Activated CD4-positive, alpha-beta memory T cell treated with anti-CD3 and anti-CD28 coated beads, Interleukin-2, amount 10 ng/mL, durations not matched to agents 7 days and 5 days (primary cell): ENCODE measurements at places on chromosomes 11 and 22. TPM values are rescaled to one million over a fixed set of nuclear protein-coding genes. Genes with fewer than 3 reads are reported as not detected.
A peak's percentile ranks its signal among the peaks of the same experiment; 100 is the strongest.

KCTD14 gene
- 0.15 TPM for total RNA-seq

DNA sequence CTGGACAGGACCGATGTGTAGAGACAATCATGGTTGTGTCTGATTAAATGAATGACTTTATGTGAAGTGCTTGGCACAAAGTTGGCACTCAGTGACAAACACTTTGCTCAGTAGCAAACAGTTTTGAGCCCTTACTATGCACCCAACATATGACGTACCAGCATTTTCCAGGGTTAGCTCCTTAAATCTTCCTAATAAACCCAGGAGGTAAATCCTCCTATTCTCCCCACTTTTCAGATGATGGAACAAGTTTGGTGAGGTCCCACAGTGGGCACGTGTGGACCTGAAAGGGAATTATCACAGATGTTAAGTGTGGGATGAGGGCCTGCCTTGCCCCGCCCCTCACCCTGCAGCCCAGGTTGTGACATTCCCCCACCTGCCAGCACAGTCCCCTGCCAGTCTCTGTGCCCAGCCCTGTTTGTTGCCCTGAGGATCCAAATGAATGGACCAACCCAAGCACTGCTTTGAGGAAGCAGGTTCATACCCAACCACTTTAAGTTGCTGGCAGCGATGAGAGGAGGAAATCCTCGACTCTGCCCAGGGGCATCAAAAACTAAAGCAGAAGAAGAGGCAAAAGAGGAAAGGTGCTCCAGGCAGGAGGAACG, 6.6 kb upstream of the CARD10 start:
- H3K27ac ChIP-seq = no peak overlapping the region
- no peak overlapping the region for H3K4me3 ChIP-seq
- peaks cover 36% of the 10 kb centered on the region for H3K27me3 ChIP-seq
- DNase-seq = no peak

DNA sequence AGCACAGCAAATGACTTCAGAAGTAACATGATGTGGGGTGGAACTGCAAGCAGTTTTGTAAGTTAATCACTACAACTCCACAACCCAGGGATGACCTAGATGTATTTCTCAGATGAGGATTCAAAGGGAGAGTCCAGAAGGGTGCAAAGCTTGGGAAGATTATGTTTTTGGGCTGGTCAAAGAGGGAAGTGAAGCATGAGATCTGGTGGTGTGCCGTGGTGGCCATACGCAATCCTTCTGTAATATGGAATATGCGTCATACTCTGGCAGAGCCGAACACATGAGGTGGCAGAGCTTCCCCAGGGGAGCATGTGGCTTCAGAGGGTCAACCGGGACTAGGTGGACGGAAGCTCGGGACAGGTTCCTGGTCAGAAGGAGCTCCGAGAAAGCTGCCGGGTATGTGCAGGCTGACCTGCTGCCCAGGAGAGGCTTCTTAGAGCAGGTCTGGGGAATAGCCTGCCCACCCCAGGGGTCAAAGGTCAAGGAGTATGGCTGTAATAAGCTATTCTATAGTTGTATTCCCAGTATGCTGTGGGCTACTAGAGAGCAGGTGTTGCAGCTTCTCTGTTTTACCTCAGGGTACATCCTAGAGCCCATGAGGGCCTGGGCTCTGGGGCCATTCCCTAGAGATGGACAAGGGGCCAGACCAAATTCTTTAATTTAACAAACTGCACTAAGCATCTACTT, 70.1 kb upstream of the PHOX2A start:
- no peaks in the 10 kb centered on the region for H3K36me3 ChIP-seq
- H3K4me3 ChIP-seq = no peak overlapping the region
- H3K27me3 ChIP-seq = no peaks in the 10 kb centered on the region

GRCh38 chr22:29306175-29306834, at the start of gene GAS2L1:
TSS of gene GAS2L1 (plus strand) at chr22:29306650. CDS start at chr22:29308106, 1,456 bp downstream.
- peak; percentile 74 for DNase-seq
- H3K27ac ChIP-seq = peak within 1 kb of the TSS; percentile 62
- H3K4me1 ChIP-seq = peaks cover 47% of the 10 kb centered on the region
- H3K27me3 ChIP-seq = peaks cover 4% of the 10 kb centered on the region
- peaks cover 8% of the 10 kb centered on the region for H3K36me3 ChIP-seq

DNA sequence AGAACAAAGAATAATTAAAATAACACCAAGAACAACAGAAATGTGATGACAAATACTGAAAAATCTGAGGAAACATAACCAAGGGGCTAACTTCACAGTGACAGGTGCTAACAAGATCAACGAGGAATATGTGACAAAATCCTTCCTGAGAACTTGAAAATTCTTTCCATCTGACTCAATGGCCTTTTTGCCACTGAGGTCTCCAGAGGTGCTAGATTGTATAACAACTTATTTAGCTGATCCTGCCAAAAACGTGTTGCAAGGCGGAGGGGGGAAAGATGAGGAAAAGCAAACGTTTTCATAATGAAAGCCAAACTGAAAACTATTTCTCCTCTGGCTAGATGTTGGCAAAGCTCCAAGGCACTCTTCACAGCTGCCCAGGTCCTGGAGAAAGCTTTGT, 364.5 kb downstream of the NTM start:
- H3K27ac ChIP-seq = no peak overlapping the region
- no peaks in the 10 kb centered on the region for H3K27me3 ChIP-seq
- no peaks in the 10 kb centered on the region for H3K36me3 ChIP-seq
- H3K4me3 ChIP-seq = no peak overlapping the region

GAB4 gene
- total RNA-seq = not detected

GRCh38 chr22:50072714-50073538, 12.3 kb downstream of the MLC1 start:
- no peak for DNase-seq
- no peaks in the 10 kb centered on the region for H3K36me3 ChIP-seq
- H3K27me3 ChIP-seq = no peaks in the 10 kb centered on the region
- H3K27ac ChIP-seq = no peak overlapping the region

- H3K4me3 ChIP-seq = no peak overlapping the region
- no peaks in the 10 kb centered on the region for H3K4me1 ChIP-seq
- no peak overlapping the region for H3K27ac ChIP-seq
Observed at GRCh38 chr11:2683806-2684205, 16.0 kb downstream of the KCNQ1OT1 start.

OOSP4A gene
- total RNA-seq = not detected

GRCh38 chr22:33722816-33723215, 197.5 kb downstream of the LARGE1 start:
- no peaks in the 10 kb centered on the region for H3K4me1 ChIP-seq
- no peaks in the 10 kb centered on the region for H3K36me3 ChIP-seq
- no peak for DNase-seq
- no peaks in the 10 kb centered on the region for H3K27me3 ChIP-seq
- H3K4me3 ChIP-seq = no peak overlapping the region

DNA sequence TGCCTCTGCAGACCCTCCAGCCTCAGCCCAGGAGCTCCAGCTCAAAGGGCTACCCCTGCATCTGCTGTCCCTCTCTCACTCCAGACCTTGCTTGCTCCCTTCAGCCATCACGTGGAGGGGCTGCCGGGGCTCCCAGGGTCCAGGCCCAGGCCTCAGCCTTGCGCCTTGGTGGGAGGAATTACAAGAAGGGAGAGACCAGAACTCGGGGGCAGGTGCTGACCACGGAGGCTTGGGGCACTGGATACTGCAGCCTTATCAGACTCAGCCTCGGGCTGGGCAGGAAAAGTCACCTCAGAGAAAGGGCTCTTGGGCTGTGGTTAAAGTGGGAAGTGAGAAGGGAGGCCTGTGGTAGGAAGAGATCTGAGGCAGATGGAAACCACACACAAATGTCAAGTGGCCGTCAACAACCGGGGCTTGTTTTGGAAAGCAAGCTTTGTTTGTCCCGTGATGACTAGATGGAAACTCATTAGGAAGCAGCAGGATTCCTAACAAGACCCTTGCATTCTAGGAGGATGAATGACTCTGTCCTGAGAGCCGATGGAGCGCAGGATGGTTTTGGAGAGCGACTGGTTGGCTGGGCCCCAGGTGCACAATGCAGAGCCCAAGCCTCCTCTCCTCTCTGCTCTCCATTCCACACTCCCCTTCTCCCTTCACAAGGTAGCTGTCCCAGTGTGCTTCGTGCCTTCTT, 1321.7 kb downstream of the TBC1D22A start:
- H3K4me3 ChIP-seq = no peak overlapping the region
- peaks cover 13% of the 10 kb centered on the region for H3K4me1 ChIP-seq
- peak; percentile 25 for DNase-seq
- H3K36me3 ChIP-seq = no peaks in the 10 kb centered on the region
- H3K27ac ChIP-seq = no peak overlapping the region

CBLIF gene
- not detected for total RNA-seq

DNA sequence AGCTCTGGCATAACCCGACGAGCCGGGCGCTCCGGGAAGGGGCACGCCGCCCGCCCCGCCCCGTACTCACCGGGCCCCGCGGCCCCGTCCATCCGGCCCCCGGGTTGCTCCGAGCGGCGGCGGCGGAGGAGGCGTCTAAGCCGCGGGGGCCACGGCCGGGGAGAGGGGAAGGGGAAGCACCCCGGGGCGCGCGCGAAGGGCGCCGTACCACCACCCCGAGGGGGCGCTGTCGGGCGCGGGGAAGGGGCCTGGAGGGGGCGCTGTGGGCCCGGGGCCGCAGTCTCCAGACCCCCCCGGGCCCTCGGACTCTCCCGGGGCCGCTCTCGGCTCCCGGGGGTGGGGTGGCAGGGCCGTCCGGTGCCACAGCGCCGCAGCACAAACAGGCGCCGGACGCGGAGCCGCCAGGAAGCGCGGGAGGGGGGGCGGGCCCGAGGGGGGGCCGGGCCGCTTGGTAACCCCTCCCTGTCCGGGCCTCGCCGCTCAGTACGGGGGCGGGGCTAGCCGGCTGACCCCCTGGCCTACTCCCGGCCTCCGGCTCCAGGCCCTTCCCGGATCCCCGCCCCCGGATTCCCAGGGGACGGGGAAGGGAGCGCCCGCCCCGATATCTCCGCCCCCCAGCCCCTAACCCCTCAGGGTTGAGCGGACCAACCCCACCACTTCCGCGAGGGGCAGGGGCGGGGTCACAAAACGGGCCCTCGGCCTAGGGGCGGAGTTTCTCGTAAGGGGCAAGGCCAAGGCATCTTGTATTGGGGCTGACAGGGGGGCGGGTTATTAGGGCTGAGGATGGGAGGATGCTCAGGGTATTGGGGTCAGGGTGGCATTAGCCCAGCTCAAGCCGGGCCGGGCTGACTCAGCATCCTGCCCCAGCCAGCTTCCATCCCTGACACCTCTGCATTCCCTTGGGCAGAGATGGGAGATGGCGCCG, at the start of the genes EML3 and ROM1:
Gene EML3, minus strand, starts transcription at position 410 of the 925 bp plus-strand sequence. Its CDS starts 318 bp downstream, at position 92.
Gene ROM1, plus strand, starts transcription at position 892 of the 925 bp plus-strand sequence. Its CDS starts 25 bp downstream, at position 917.
- peak within 1 kb of the TSS; percentile 93 for H3K27ac ChIP-seq
- peaks cover 45% of the 10 kb centered on the region for H3K36me3 ChIP-seq
- peak; percentile 91 for DNase-seq
- H3K4me1 ChIP-seq = peaks cover 65% of the 10 kb centered on the region
- peak within 1 kb of the TSS; percentile 97 for H3K4me3 ChIP-seq
- no peaks in the 10 kb centered on the region for H3K27me3 ChIP-seq

DKK3 gene
- not detected for total RNA-seq

DNA sequence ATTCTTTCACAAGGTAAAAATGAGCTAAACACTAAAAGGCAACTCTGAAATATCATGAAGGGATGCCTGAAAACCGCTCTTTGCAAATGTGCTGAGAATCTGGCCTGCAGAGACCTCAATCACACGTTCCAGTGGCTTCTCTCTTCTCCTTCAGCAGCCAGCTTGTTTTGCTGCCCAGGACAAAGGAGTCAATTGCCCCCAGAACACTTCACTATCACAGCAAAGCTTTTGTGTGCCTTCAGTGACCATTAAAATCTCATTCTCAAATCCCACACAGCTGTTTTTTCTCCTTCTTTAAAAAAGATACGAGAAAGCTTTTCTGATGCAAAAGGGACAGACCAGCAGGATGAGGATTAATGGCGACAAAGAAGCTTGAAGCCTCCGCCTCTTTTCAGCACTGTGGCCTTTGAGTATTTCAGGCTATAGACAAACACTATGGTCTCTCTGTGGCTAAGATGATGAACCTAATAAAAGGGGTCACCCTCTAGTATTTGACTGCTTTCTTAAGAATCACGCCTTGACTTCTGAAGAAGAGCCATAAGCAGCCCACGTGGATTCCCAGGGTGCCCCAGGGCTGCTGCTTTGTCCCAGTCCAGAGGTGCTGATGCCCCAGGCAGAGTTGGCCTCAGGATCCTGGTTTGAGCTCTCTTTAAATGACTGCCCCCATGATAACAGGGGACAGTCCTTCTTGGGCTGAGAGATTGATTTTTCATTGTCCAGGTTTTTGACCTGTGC, 33.4 kb upstream of the NRIP3 start:
- no peak overlapping the region for H3K4me3 ChIP-seq
- no peaks in the 10 kb centered on the region for H3K4me1 ChIP-seq
- DNase-seq = no peak
- H3K27me3 ChIP-seq = peaks cover 17% of the 10 kb centered on the region
- no peak overlapping the region for H3K27ac ChIP-seq

GRCh38 chr11:122177238-122177637, 61.2 kb upstream of the BLID start:
- no peak for DNase-seq
- H3K27me3 ChIP-seq = no peaks in the 10 kb centered on the region
- no peaks in the 10 kb centered on the region for H3K4me1 ChIP-seq
- no peak overlapping the region for H3K27ac ChIP-seq
- H3K36me3 ChIP-seq = no peaks in the 10 kb centered on the region
- no peak overlapping the region for H3K4me3 ChIP-seq

GRCh38 chr22:22820626-22821025, 67.0 kb upstream of the IGLL5 start:
- DNase-seq = peak; percentile 76
- peak overlapping the region; percentile 72 for H3K4me3 ChIP-seq
- H3K27ac ChIP-seq = peak overlapping the region; percentile 96
- peaks cover 4% of the 10 kb centered on the region for H3K36me3 ChIP-seq
- H3K27me3 ChIP-seq = peaks cover 2% of the 10 kb centered on the region

DNA sequence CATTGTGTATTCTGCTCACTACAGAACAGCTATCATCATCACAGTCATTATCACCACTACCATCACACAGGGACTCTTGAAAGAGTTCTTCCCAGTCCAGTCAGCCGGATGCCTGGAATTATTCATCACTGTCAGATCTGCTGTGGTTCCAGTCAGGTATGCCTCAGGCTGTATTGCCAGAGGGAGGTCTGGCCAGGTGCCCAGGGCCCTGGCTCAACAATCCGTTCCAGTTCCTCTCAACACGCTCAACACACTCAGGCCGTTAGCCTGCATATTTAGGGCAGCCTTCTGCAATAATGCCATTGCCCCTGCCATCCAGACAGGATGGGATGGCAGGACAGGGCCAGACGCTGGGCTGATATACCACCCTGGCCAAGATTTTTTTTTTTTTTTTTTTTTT, 28.6 kb upstream of the RASL10A start:
- no peak for DNase-seq
- H3K4me3 ChIP-seq = no peak overlapping the region
- no peaks in the 10 kb centered on the region for H3K27me3 ChIP-seq
- peak overlapping the region; percentile 3 for H3K27ac ChIP-seq
- peaks cover 2% of the 10 kb centered on the region for H3K4me1 ChIP-seq

HPX gene
- total RNA-seq = 0.18 TPM

- H3K27ac ChIP-seq = peak overlapping the region; percentile 66
- H3K4me1 ChIP-seq = peaks cover 57% of the 10 kb centered on the region
- peak overlapping the region; percentile 5 for H3K4me3 ChIP-seq
- DNase-seq = no peak
Observed at GRCh38 chr11:102306048-102306597, 11.2 kb upstream of the BIRC3 start.

TEX54 gene
- total RNA-seq = not detected

ARHGEF12 gene
- 19.7 TPM for total RNA-seq

- no peak for DNase-seq
- H3K27me3 ChIP-seq = peaks cover 6% of the 10 kb centered on the region
- no peak overlapping the region for H3K4me3 ChIP-seq
- H3K36me3 ChIP-seq = peaks cover 13% of the 10 kb centered on the region
Observed at GRCh38 chr11:112292785-112293407, 32.2 kb upstream of the PLET1 start.
